ENCODE measurements at places on chromosomes 5 and 9.

DNA sequence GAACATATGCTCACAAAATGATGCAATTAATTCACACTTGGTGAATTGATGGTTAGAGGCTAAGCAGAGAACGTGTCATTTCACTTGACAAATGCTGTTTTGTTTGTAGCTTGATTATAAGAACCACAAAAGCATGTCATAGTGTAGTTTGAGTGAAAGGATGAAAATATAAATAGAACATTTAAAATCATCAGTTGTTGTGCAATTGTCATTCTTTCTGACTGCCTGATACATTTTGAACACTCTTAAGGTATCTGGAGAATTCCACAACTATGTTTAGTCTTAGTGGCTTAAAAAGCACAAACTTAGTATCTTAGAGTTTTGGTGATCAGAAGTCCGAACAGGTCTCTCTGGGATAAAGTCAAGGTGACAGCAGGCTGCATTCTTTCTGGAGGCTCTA lies 129.4 kb downstream of the BASP1 start:
- no peak for DNase-seq

DNA sequence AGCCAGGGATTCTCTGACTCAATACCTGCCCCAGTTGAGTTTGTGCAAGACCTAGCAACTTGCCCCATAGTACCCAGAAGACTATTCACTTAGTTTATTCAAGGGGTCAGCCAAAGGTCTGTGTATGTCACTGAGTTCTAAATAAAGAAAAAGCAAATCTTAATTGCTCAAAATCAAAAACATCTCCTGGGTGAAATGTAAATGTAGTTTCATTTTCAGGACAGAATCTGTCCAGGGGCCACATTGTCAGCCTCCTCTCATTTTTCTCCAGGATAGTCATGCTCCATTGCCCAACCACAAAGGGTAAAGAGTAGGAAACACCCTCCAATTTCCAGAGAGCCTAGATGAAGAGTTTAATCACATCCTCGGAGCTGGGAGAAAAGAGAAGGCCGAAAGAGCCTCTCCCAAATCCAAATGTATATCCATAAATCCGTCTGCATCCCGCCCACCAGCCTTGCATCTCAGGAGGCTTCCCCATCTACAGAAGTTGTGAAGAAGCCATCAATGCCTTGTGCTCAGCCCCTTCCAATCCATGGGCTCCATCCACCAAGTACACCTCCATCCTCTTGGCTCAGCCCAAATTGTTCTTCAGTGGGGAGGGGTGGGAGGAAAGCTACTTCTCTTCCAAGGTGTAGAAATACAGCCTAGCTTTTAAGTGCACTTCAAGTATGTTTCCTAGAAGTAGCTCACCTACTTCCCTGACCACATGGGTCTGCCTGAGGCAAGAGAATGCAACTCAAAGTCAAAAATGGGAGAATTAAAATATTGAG lies 26.9 kb downstream of the ADAM19 start:
- DNase-seq = no peak

DNA sequence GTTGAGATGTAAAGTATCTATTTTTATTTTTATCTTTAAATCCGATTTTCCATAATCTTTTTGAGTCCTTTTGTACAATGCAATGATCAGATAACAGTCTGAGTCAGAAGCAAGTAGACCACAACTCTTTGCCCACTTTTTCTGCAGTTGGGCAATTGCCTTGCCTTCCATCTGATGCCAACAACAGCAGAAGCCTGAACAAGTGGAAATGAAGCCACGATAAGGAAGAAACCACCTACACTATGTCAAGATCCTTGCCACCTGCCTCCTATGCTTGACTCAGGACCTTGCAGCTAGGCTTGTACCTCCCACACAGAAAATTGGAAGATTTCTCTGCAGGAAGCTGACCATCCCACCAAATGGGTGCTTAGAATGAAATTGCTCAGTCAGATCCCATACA lies 78.6 kb downstream of the ANXA1 start:
- DNase-seq = no peak

DNA sequence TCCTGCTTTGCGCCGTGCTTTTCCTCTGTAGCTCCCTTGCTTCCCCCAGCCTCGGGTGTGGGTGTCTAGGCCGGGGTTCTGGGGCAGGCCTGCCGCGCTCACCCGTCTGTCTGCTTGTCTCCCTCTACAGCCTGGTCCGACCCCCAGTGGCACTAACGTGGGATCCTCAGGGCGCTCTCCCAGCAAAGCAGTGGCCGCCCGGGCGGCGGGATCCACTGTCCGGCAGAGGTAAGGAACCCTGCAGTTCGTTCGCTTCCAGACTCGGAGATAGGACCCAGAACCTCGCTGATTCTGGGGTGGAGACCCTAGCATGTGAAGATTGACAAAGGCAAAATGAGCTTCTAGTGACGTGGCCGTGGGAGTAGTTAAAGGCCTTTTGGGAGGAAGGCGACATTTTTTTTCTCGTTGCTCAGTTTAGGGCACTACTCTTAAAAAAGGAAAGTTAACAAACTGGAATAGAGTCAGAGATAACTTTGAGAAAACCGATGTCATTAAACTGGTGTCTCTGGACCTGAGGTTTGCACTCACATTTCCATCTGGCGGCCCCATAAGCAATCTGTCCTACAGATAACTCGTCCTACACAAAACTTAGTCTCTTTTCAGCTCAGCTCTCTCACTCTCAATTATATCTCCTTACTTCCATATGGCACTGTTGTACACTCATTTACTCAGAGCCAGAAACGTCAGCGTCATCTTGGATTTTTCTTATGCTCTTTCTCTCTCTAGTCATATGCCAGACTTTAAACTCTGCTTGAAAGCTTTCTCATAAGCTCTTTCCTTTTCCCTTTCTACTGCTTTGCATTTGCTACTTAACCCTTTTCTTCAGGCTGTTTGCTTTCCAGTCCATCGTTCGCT lies 561 bp downstream of the SEC61B start:
- no peak for DNase-seq

- DNase-seq = no peak
Measured at GRCh38 chr9:129145841-129146292, 32.2 kb downstream of the IER5L start.
